ENCODE measurements at places on chromosomes 2 and 18. TPM values are rescaled to one million over a fixed set of nuclear protein-coding genes. Genes with fewer than 3 reads are reported as not detected.

Gene BOD1L2
- not detected for polyA plus RNA-seq

Gene SLC9A2
- 2.4 TPM for polyA plus RNA-seq

Gene TRIB2
- polyA plus RNA-seq: 26.4 TPM

Gene GAL3ST2
- polyA plus RNA-seq: not detected

Gene ACMSD
- polyA plus RNA-seq: not detected

Gene CCL20
- 34.4 TPM for polyA plus RNA-seq

Gene MOGAT1
- not detected for polyA plus RNA-seq

Gene EFHD1
- polyA plus RNA-seq: 7.4 TPM

DNA sequence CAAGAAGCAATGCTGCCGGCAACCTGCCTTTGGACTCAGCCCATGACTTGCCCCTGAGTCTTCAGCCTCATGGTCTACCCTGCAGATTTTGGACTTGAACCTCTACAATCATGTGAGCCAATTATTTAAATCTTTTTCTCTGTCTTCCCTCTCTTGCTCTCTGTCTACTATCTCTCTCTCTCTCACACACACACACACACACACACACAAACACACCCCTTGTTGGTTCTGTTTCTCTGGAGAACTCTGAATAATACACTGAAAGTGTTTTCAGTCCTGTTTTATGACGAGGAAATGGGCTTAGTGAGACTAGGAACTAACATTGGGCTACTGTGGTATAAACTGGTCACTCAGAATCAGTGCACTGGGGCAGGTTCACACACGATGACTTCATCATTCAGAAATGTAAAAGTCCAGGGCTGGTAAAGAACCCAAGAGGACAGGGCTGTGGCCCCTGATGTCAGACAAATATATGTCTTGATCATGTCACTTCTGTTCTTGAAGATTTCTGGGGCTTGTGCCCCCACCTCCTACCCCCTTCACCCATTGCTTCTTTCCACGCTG lies 266.1 kb upstream of the SIX2 start:
- peak overlapping the region; percentile 74 for H3K27ac ChIP-seq
- DNase-seq: no peak
- H3K36me3 ChIP-seq: no peaks in the 10 kb centered on the region
- no peaks in the 10 kb centered on the region for H3K27me3 ChIP-seq

GRCh38 chr2:121286506-121286905 lies 1.5 kb upstream of the TFCP2L1 start:
- H3K36me3 ChIP-seq: no peaks in the 10 kb centered on the region
- H3K4me1 ChIP-seq: peaks cover 24% of the 10 kb centered on the region
- H3K4me3 ChIP-seq: no peak overlapping the region

DNA sequence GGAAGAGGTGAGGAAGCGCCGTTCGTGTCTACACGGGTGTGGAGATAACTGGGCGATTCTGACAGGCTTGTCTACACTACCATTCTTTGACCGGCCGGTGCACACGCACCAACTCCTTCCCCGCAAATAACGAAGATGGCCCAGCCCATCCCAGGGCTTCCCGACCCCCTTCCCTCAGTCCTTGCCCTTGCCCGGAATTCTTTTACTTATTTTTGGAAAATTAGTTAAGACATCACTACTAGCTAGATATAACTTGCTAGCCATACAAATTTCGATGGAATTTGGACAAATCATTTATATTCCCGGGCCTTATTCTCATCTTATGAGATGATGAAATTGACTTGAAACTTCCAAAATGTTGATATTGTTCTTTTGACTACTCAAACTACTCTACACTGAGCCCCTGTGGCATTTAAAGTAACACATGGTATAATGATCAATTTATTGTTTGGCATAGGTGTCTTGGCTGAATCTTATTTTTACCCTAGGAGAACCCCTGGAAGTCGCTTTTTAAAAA lies 1.3 kb downstream of the ERICH2 start:
- no peak for DNase-seq
- peak overlapping the region; percentile 62 for H3K4me3 ChIP-seq
- H3K36me3 ChIP-seq: no peaks in the 10 kb centered on the region
- peaks cover 17% of the 10 kb centered on the region for H3K4me1 ChIP-seq

- no peaks in the 10 kb centered on the region for H3K27me3 ChIP-seq
- H3K4me3 ChIP-seq: no peak overlapping the region
- no peaks in the 10 kb centered on the region for H3K36me3 ChIP-seq
- peak; percentile 67 for DNase-seq
- H3K4me1 ChIP-seq: no peaks in the 10 kb centered on the region
Measured at GRCh38 chr2:137467246-137467862, 496.9 kb upstream of the HNMT start.

GRCh38 chr2:128365217-128365905 lies 46.7 kb upstream of the HS6ST1 start:
- peaks cover 14% of the 10 kb centered on the region for H3K4me1 ChIP-seq
- no peak overlapping the region for H3K4me3 ChIP-seq
- no peak overlapping the region for H3K27ac ChIP-seq
- DNase-seq: no peak

DNA sequence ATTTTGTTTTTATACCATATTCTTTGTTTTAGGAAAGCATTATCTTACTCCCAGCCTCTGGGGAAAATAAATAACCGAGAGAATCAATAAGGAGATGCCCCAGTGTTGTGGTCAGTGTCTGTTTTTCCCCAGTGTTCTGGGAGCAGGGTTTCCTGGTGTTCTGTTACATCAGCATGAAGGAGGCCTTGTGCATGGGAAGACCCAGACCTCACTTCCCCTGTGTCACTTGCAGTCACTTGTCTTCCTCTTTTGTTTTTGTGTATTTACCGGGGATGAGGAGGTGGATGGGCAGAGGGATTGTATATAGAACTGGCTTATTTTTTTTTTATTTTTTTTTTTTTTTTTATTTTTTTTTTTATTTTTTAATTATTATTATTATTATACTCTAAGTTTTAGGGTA lies 45.0 kb upstream of the MGAT5 start:
- DNase-seq: no peak
- H3K27me3 ChIP-seq: no peaks in the 10 kb centered on the region
- H3K36me3 ChIP-seq: no peaks in the 10 kb centered on the region
- no peak overlapping the region for H3K4me3 ChIP-seq
- H3K4me1 ChIP-seq: peaks cover 26% of the 10 kb centered on the region

DNA sequence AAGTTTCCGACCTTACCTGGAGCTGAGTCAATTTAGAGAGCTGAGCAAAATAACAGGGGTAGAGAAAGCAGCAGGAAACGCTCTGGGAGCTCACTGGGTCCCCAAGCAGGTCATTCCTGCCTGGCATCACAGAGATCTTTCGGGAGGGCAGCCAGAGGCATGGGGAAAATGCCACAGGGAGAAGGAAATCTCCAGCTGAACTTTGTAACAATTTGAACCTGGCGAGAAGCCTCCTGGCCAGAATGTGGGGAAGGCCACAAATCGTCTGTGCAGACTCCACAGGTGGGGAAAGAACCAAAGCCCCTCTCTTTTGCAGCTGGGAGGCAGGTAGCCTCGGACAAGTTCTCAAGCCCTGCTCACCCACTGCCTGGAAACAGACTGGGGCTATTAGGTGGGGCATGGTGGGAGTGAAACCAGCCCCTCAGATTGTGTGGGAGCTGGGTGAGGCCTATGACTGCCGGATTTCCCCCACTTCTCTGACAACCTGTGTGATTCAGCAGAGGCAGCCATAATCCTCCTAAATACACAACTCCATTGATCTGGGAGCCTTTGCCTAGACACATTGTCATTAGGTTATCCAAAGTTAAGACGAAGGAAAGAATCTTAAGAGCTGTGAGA lies 53.9 kb downstream of the INO80D start:
- DNase-seq: no peak
- no peak overlapping the region for H3K4me3 ChIP-seq
- H3K36me3 ChIP-seq: peaks cover 52% of the 10 kb centered on the region
- H3K27ac ChIP-seq: no peak overlapping the region
- H3K27me3 ChIP-seq: no peaks in the 10 kb centered on the region

DNA sequence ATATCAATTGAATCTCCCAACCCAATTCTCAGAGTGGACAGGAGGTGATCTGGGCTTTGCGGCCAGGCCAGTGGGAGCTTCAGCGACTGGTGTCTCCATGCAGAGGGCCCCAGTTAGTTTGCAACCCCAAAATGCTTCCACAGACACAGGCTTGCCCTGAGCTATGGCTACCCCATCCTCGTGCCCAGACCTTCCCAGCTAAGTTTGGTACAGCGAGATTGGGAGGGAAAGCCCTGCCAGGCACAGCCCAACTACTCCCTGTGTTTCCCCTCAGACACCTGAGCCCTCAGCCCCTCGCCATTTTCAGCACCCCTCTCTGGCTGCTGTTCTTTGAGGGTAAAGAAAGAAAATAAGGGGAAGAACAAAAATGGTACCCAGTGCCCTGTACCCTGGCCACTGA lies 142.9 kb downstream of the TNS1 start:
- H3K27ac ChIP-seq: no peak overlapping the region
- DNase-seq: no peak
- H3K4me1 ChIP-seq: peaks cover 84% of the 10 kb centered on the region
- peaks cover 70% of the 10 kb centered on the region for H3K36me3 ChIP-seq
- no peaks in the 10 kb centered on the region for H3K27me3 ChIP-seq
- H3K4me3 ChIP-seq: no peak overlapping the region

DNA sequence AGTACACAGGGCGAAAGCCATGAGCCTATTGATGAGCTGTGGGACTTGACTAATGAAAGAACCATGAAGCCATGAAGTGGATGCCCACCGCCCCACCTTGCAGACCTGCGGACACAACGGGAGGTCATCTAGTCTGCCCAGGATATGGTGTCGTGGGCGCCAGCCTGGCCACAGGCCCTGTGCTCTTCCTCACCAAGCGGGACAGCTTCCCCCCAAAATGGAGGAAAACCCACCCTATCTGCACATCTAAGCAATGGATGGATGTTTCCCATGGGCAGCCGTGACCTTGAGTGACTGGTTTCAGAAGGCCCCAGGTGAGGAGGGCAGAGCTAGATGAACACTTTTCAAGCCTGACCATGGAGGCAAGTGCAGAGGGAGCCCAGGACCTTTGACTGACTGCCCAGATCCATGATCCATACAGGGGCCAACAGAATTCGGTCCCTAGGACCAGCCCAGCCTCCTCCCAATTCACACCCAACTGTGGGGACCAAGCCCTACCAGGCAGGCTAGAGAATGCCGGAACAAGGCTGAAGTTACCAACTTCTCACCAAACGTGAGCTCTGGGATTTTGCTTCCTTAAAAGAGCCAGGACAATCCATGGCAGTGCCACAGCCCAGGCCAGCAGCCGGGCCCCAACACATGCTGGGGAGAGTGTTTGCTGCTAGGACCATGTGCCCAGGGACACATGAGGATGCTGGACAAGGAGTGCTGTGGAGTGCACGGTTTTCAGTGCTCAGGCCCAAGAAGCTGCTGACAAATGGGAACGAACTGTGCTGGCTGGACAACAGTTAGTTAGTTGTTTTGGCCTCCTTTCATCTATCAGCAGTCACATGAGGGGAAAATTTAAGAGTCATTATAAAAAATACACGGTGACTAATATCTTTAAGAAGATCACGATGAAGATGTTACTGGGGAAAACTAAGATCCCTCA lies 249.4 kb downstream of the HDAC4 start:
- peaks cover 4% of the 10 kb centered on the region for H3K4me1 ChIP-seq
- no peak for DNase-seq
- H3K4me3 ChIP-seq: no peak overlapping the region
- peak overlapping the region; percentile 31 for H3K27ac ChIP-seq
- H3K36me3 ChIP-seq: peaks cover 29% of the 10 kb centered on the region

- no peak overlapping the region for H3K27ac ChIP-seq
- H3K36me3 ChIP-seq: no peaks in the 10 kb centered on the region
- no peaks in the 10 kb centered on the region for H3K27me3 ChIP-seq
- DNase-seq: peak; percentile 41
Measured at GRCh38 chr2:109331081-109331480, 202.1 kb downstream of the SH3RF3 start.
